Activated CD8-positive, alpha-beta memory T cell treated with anti-CD3 and anti-CD28 coated beads, Interleukin-2, amount 10 ng/mL, durations not matched to agents 7 days and 5 days (primary cell): ENCODE measurements at places on chromosomes 6 and 20. TPM values are rescaled to one million over a fixed set of nuclear protein-coding genes. Genes with fewer than 3 reads are reported as not detected.

GRCh38 chr20:20743511-20744169 is 31.2 kb upstream of the RALGAPA2 start:
- no peak for DNase-seq

GRCh38 chr6:158628542-158628941 is 16.0 kb downstream of the DYNLT1 start:
- peak; percentile 30 for DNase-seq

- DNase-seq = no peak
Measured at GRCh38 chr6:14455876-14456648, 338.5 kb downstream of the CD83 start.

GRCh38 chr6:148934539-148934938 is 187.7 kb downstream of the UST start:
- DNase-seq = no peak

IL17A gene
- total RNA-seq = not detected

DNA sequence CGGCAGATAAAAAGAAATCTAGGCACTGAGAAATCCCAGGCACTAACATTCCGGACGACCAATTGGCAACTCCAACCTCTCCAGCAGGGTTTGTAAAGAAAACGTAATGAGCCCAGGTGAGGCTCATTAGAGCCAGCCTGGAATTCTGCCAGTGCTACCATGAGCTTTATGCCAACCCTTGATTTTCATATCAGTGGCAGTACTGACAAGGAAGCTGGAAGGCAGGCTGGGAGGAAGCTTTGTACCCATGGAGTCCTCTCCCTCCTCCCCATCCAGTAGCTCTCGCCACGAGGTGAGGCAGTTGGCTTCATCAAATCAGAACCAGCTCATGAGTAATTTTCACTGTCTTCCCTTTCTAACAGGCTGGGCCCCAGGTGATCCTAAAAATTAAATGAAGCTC is 250.2 kb downstream of the ZNF217 start:
- DNase-seq = no peak

DNA sequence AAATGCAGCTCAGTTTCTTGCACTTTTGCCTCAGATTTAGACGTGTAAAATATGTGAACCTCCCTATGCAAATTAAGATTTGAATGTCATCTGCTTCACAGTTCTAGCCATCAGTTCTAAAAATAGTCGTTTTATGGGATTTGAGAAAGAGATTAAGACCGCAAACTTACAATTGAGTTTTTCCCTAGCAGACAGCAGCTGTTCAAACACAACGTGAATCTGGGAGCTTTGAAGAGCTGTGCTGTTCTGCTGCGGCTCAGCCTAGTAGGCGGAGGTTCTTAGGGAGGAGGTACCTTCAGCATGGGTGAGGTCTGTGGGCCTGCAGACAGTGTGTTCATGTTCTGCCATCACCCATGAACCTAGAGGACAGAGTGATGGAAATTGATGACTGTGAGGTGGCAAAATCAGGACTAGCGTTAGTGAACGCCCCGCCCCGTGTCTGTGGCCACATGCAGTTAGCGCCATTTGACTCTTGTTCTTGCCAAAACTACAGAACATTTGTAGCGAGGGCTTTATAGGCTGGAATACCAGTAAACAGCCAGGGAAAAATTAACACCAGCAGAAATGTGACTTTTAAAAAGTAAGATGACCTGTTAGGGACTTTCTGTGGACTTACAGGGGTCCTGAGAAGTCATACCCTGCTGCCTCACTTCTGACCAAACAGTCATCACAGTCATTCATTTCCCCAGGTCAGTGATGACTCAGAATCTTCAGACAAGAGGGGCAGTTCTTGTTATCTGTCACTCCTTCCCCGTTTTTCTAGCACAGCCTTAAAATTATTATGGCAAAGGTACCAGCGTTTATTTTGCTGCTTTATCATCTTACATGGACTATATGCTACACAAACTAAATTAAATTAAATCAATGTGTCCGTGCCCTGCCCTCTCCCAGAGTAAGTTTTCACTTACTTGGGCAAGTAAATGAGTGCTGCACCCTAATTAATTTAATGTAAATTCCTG is 84.3 kb upstream of the TMEM181 start:
- no peak for DNase-seq

DNA sequence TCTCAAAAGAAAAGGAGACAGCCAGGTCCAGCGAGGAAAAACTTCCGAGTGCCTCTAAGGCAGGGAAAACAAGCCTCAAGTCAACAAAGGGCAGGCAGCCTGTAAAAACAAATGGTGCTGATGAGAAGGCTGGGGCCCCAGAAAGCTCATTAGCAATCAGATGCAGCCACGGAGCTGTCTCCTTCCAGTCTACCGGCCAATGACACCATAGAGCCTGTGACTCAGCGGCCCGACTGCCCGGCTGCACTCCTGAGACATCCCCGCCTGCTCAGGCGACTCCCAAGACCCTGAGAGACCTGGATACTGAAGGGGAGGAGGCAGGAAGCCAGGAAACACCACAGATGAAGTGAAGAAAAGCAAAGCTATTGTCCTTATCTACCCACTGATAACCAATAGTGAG is 120.1 kb upstream of the HDDC2 start:
- DNase-seq = no peak

OR2B6 gene
- total RNA-seq = 0.23 TPM

PTGIS gene
- total RNA-seq = 15.1 TPM

GABRR2 gene
- 0.67 TPM for total RNA-seq

OPRL1 gene
- 0.75 TPM for total RNA-seq

DNA sequence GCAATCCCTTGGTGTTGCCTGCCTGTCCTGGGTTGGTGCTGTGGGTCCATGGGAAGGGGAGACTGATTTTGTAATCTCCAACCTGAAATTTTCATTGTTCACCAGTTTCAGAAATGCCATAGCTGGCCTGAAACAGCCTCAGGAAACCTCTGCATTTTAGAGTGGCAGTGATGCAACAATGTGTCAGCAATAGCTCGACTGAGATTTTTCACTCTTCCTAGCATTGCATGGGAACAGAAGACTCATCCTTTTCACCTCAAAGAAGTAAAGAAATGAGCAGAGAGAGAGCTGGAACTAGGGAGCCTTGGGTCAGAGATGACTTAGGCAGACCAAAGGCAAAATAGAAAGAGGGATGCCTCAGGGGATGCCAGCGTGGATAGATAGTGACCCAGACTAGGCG is 23.7 kb upstream of the TMEM14A start:
- DNase-seq = no peak

- DNase-seq = peak; percentile 67
Measured at GRCh38 chr20:32352121-32352720, 5.9 kb upstream of the ASXL1 start.

- DNase-seq = no peak
Measured at GRCh38 chr6:100235631-100236030, 229.1 kb downstream of the SIM1 start.

GRCh38 chr6:170130771-170131241 is 160.1 kb downstream of the DLL1 start:
- DNase-seq = peak; percentile 27

DNA sequence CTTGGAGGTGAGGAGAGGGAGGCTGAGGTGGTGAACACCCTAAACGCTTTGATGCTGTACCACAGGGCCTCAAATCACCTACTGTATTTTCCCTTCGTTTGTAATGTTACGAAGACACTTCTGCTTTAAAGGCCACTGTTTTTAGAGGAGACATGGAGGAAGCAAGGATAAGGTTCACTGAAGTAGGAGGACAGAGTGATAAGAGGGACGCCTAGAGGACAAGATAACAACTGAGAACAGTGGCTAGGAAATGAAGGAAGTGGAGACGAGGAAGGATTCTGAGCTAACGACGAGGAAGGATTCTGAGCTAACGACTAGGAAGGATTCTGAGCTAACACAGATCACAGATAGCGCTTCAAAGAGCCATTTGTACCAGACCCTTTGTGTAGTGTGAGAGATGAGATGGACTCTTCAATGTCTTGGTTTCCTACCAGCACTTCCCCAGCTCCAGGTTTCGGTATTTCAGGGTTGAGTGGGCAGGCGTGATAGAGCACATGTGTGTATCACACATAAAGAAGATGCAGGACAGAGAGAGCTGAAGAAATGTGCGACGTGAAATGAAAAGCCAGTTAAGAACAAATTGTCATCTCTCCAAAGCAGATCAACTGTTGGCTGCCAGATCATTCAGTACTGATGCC is 7.5 kb downstream of the SF3B5 start:
- no peak for DNase-seq

- DNase-seq = no peak
Measured at GRCh38 chr20:7189231-7189630, 421.7 kb downstream of the BMP2 start.

GRCh38 chr6:166420351-166420750 is 37.6 kb upstream of the MPC1 start:
- DNase-seq = no peak

DNA sequence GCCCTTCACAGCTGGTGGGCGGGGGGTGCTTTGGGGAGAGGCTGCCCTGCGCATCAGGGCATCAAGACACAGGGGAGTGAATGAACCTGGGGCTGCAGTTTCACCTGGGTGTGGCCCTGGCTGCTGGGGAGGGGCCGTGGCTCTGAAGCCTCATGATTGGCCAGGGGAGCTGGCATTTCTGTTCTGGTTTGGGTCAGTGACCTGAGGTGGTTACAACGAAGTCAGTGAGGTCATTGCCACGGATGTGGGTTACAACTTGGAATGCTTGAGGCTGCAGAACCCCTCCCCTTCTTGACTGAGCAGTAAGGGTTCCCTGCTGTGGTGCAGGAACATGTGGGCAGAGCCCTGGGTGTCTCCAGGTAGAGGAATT is 3.0 kb downstream of the TCEA2 start:
- DNase-seq = peak; percentile 95

- DNase-seq = no peak
Measured at GRCh38 chr6:130382872-130383490, 17.2 kb downstream of the TMEM200A start.

ZC3H12D gene
- 25.3 TPM for total RNA-seq
